ENCODE measurements at places on chromosomes 12 and 14. TPM values are rescaled to one million over a fixed set of nuclear protein-coding genes. Genes with fewer than 3 reads are reported as not detected.

Gene RPGRIP1
- total RNA-seq: not detected

Gene KCNK10
- total RNA-seq: 4.7 TPM

Gene KLRF2
- total RNA-seq: not detected

Gene ZC2HC1C
- 5.0 TPM for total RNA-seq

Gene CYP27B1
- 0.18 TPM for total RNA-seq

Gene WNT1
- total RNA-seq: not detected

Data from esophagus squamous epithelium (tissue), 5 donors.